ENCODE measurements at places on chromosomes 12 and 14.

GRCh38 chr12:59578254-59578653 is 17.6 kb upstream of the SLC16A7 start:
- DNase-seq, result no peak

DNA sequence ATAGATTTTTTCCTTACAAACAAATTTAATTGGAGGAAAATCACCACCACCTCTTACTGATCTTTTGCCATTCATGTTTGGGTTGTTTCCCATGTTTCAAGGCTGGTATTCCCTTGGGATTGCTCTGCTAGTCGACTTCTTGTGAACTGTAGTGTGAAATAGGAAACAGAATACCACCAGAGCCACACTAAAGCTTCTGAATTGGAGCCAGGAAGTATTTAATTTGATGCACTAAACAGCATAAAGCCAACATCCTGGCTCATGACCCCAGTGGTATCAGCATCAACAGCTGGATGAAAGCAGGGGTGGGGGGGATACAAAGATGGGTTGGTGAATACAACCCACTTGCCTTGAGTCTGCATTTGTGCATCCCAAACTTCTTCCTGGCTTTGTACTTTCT is 127.5 kb downstream of the TBC1D30 start:
- no peak for DNase-seq

DNA sequence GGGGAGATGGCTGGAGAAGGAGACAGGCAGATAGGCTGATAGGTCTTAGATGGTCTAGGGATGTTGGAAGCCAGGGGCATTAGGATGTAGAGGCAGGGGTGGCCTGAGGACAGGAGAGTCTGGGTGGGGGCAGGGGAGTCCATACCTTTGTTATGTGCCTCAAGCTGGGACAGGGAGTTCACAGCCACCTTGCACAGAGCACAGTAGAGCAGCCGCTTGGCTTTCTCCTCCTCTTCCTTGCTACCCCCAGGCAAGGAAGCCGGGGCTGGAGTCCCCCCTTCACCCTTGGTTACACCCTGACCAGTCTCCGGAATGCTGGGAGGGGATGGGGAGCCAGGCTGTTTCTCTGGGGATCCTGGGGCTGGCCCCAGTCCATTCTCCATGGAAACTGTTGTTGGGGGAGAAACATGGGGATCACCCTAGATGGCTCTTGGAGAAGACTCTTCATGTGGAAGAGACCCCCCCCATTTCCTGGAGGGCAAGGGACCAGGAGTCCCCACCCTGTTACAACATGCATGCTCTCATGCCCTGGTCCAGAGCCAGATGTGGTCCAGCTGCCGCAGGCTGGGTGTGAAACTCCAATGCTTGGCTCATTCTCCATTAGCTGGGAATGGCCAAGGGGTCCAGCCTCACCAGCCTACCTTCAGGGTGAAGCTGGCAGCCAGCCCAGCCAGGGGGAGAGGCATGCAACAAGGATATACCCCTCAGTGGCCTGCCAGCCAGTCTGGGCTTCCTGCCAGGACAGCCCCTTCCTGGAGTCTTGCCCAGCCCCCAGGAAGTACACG is 7.2 kb upstream of the GPR84 start:
- DNase-seq, result peak; percentile 65

- DNase-seq, result no peak
Measured at GRCh38 chr14:95413289-95414215, 93.8 kb upstream of the CLMN start.

DNA sequence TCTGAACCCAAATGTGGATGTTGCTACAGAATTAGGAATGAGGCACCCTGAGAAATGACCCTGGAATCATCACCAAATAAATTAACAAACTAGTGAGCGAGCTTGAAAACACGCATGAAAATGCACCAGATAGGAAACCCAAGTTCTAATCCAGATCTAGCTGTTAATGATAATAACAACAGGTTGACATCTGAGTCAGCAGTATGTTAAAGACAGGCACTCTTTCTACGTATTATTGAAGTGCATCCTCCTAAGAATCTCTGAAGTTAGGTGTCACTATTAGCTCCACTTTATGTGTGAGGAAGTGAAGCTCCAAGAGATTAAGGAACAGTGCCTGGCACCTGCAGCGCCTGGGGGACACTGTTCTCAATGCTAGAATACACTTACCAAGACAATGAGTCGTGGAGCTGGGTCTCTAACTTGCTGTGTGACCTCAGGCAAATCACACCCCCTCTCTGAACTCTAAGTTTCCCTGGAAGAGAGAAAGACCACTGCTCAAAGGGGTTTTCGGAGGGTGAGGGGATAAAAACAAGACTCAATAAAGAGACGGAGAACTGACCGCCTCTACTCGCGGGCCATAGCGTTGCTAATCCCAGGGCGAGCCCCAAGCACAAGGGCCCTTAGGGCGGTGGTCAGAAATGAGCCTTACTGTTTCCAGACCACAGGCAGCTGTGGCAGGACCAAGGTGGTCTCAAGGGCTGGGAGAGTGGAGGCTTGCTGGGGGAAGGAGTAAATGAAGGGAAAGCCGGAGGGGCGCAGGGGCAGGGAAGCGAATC is 2.1 kb downstream of the SLC6A12 start:
- DNase-seq, result no peak

- DNase-seq, result peak; percentile 82
Measured at GRCh38 chr14:68795597-68796417, 2.9 kb upstream of the ZFP36L1 start.

DNA sequence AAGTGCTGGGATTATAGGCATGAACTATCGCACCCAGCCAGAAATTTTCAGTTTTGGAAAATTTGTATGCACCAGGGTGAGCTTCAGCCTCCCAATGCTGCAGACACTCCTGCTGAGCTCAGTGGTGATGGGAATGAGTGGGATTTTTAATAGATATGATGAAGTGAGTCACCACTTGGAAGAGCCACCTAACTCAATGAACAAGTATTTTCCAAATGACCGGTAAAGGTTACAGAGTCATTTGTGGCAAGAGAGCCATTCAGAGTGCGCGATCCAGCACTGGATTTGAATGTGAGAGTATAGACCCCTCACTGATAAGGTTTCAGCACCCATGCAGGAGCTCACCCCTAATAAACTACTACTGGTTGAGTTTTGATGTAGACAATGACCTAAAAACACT is 100.7 kb downstream of the PPP2R5C start:
- peak; percentile 36 for DNase-seq

GRCh38 chr14:77529963-77530362 is 31.3 kb upstream of the ISM2 start:
- DNase-seq, result peak; percentile 39

GRCh38 chr14:89399594-89400068 is 17.4 kb downstream of the FOXN3 start:
- DNase-seq, result peak; percentile 86

- peak; percentile 8 for DNase-seq
Measured at GRCh38 chr12:111304642-111305071, 64.2 kb downstream of the PHETA1 start.

DNA sequence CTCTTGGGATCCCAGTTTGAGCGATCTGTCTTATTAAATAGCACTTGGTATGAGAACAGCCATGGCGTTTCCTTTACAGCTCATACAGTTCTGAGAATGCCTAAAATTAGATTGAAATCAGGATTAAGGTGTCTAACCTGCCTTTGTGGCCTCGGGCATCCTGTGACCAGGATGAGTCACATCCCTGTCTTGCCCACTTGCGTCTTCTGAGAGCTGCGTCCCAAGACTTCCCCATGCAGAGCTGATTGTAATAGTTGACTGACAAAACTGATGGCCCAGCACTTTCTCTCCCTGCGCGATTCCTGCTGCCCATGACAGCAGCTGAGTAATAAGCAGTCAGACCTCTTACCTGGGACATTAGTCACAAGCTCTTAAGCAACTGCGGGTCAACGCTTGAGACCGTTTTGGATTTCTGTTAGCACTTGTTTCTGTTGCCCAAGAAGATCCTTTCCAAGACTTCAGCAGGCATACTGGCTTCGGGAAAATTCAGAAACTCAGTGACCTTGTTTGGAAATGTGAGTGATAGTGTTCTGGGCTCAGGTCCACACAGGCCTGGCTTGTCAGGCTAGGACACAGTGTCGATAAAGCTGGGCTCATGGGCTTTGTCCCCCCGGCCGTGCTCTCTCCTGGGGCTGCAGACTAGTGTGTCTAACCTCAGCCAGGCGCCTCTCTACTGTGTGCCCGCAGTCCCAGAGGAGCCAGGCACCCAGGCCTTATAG is 169.9 kb upstream of the HIF1A start:
- DNase-seq, result peak; percentile 88

GRCh38 chr14:51298895-51299294 is 58.8 kb downstream of the TMX1 start:
- DNase-seq, result no peak

- no peak for DNase-seq
Measured at GRCh38 chr14:57464008-57464730, 29.5 kb downstream of the CCDC198 start.

GRCh38 chr12:2856051-2856450 is 788 bp downstream of the TEX52 start:
- no peak for DNase-seq

- no peak for DNase-seq
Measured at GRCh38 chr12:27355979-27356378, 23.3 kb downstream of the BMAL2 start.

- DNase-seq, result peak; percentile 17
Measured at GRCh38 chr14:57066887-57067513, 201.7 kb downstream of the EXOC5 start.

GRCh38 chr14:58060898-58061297 is 91.1 kb downstream of the ARMH4 start:
- no peak for DNase-seq

DNA sequence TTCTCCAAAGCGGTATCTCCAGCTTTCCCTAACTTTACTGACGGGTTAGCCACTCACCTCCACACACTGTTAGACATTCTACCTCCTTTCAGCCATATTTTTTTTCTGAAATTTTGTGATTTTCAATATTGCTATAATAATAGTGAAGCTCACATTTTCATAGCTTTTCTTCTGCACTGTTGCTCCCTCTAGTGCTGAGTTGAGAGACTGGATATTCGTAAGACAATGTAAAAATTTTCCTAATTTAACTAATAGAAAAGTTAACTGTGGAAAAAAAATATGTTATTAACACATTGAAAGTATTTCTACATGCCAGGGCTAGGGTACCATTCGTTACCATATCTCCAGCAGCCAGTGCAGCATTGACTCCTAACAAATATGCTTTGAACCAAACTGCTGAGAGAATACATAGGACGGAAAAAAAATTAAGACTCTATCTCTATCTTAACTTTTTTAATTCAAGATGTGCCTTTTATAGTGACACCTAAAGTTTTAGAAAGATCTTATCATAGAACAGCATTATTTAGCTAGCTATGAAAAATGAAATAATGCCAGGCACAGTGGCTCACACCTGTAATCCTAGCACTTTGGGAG is 48.7 kb upstream of the ABCC9 start:
- DNase-seq, result peak; percentile 71

GRCh38 chr14:23566112-23566777 is 1.3 kb downstream of the AP1G2 start:
- DNase-seq, result no peak

- no peak for DNase-seq
Measured at GRCh38 chr12:101981868-101982267, 79.9 kb downstream of the WASHC3 start.

DNA sequence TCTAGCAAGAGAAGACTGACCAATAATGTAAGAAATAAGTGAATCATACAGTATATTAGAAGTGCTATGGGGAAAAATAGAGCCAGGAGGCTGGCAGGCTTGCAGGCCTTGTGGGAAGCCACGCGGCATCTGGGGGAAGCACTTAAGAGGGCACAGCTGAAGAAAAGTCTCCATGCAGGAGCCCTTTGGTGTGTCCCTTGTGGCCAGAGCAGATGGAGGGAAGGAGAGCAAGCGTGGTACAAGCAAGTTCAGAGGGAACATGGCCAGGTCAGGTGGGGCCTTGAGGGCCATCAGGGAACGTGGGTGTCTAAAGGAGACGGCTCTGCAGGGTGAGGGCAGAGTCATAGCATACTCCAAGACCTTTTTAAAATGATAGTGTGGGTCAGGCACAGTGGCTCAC is 51.7 kb downstream of the LRRC74A start:
- no peak for DNase-seq

- DNase-seq, result no peak
Measured at GRCh38 chr12:104703372-104703771, 246.6 kb downstream of the CHST11 start.

- DNase-seq, result peak; percentile 47
Measured at GRCh38 chr14:79661752-79662151, 549.6 kb downstream of the DIO2 start.

- no peak for DNase-seq
Measured at GRCh38 chr14:95444132-95445129, 72.0 kb downstream of the SYNE3 start.

- DNase-seq, result no peak
Measured at GRCh38 chr12:46449856-46450255, 77.3 kb upstream of the SLC38A2 start.

DNA sequence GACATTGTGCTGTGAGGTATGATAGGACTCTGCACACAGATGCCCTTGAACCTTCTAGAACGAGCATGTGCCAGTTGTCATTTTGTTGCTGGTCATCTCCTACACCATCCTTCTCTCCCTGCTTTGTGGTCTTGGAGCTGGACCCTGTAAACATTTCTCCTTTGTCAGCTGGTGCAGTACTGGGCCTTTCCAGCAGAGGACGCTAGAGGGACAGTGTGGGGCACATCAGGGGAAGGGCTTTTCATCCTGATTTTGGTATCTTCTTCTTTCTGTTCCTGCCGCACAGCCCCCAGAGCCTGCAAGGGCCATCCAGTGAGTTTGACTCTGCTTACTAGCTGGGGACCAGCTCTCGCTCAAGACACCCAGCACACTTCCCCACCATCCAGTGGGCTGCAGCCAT is 484.6 kb downstream of the AACS start:
- no peak for DNase-seq

GRCh38 chr12:3554371-3555115 is 63.5 kb downstream of the PRMT8 start:
- DNase-seq, result no peak

GRCh38 chr14:63243646-63244045 is 39.4 kb downstream of the RHOJ start:
- DNase-seq, result no peak

- DNase-seq, result no peak
Measured at GRCh38 chr14:93540235-93540634, 109.5 kb downstream of the UNC79 start.

DNA sequence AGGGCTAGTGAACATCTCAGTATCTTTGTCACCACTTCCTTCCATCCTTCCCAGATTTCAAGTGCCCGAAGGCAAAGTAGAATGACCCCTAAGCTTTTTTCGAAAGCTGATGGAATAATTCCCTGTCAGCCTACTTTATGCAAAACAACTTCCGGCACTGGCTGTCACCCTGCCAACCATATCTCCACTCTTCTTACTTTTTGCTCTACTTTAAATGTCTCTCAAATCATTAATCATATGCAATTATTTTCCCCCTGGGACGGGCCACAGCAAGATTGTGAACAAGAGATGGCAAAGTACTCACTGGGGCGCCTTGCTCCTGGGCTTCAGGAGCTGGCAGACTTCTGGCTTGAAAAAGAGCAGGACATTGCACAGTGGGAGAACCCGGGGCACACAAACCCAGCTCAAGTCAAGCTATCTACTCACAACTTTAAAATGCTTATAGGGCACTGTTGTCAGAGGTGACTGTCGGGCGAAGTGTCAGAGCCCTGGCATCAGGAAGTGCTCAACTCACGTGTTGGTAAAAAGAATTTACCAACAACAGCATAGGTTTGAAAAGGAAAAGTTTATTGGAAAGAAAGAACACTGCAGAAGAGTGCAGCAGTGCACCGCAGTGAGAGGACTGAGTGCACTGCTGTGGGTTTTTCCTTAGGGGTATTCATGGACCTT is 373.5 kb downstream of the PAWR start:
- no peak for DNase-seq

GRCh38 chr14:98136012-98136789 is 1135.8 kb downstream of the BCL11B start:
- DNase-seq, result no peak

- peak; percentile 77 for DNase-seq
Measured at GRCh38 chr12:43282106-43282505, 269.9 kb downstream of the ADAMTS20 start.

- no peak for DNase-seq
Measured at GRCh38 chr12:96146747-96147146, 47.4 kb upstream of the ELK3 start.

Measured in fibroblast of pulmonary artery (primary cell).